ENCODE measurements at places on chromosomes 5 and 9.

DNA sequence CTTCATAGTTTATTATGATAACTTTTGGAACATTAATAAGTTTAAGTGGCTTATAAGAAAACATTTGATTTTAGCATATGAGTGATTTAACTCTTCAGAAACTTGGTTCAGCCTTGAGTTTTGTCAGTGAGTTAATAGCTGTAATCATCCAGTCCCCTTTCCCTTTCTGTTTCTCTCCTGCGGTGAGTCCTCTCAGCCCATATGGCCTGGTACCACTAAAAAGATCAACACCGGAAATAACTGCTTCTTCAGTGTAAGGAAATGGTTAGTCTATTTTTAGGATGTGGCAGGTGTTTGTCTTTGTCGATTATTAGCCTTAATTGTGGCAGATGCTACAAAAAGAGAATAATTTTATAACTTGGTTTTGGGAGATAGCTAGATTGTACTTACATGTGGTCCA is 120.2 kb upstream of the GRHPR start:
- no peak for DNase-seq

- DNase-seq, result no peak
These were observed 47.4 kb downstream of the ADAM19 start for GRCh38 chr5:157528036-157528632.

DNA sequence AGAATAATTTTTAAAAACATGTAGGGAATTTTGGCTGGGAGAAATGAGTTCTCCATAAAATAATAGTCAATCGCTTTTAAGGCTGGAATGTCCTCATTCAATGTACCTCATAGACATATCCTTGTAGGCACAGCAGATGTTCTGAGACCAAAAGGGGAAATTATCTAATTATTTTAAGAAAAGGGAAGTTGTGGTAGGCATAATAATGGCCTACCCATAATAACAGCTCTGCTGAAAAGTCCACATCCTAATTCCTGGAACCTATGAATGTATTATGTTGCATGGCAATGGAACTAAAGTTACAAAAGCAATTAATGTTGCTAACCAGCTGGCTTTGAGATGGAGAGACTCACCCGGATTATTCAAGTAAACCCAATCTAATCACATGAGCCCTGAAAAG is 216.1 kb downstream of the TRIM36 start:
- DNase-seq, result no peak

- DNase-seq, result no peak
These were observed 1486.8 kb upstream of the C9orf72 start for GRCh38 chr9:29060041-29060440.

- no peak for DNase-seq
These were observed 103.2 kb downstream of the MED27 start for GRCh38 chr9:131976157-131977108.

- DNase-seq, result no peak
These were observed 1.1 kb downstream of the CRB2 start for GRCh38 chr9:123356851-123357742.

DNA sequence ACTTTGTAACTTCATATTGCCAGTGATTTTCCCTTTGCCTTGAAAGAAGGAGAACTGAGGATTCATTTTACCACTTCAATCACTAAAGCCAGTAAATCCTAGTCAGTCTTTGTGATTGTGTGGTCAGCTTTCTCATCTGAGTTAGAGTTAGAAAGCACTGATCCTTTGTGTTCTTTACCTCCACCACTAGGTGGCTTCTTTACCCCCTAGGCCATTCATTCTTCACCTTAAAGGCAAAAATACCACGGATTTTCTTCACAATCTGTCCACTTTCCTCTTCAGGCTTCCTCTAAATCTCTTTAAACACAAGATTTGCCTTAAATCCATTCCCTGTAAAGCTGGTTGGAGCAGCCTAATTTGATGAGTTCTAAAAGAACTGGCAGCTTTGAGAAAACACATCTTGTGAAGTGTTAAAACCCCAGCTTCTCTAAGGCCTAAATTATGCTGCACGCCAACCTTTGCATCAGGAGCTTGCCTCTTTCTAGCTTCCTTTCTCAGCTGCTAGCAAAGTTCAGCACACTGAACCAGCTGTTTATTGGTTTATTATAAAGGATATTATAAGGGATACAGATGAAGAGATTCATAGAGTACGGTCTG is 20.4 kb downstream of the BDP1 start:
- no peak for DNase-seq

DNA sequence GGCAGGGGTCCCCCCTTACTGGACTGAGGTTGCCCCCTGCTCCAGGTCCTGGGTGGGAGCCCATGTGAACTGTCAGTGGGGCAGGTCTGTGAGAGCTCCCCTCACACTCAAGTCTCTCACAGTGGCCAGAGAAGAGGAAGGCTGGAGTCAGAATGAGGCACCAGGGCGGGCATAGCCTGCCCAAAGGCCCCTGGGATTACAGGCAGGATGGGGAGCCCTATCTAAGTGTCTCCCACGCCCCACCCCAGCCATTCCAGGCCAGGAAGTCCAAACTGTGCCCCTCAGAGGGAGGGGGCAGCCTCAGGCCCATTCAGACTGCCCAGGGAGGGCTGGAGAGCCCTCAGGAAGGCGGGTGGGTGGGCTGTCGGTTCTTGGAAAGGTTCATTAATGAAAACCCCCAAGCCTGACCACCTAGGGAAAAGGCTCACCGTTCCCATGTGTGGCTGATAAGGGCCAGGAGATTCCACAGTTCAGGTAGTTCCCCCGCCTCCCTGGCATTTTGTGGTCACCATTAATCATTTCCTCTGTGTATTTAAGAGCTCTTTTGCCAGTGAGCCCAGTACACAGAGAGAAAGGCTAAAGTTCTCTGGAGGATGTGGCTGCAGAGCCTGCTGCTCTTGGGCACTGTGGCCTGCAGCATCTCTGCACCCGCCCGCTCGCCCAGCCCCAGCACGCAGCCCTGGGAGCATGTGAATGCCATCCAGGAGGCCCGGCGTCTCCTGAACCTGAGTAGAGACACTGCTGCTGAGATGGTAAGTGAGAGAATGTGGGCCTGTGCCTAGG is at the start of gene CSF2:
CSF2 (plus strand) TSS at position 559 of the 783 bp plus-strand sequence; CDS start at position 594, 35 bp downstream.
- DNase-seq, result no peak

GRCh38 chr5:150672237-150672883 is 11.3 kb downstream of the MYOZ3 start:
- no peak for DNase-seq

GRCh38 chr9:69971643-69972449 is 71.8 kb upstream of the MAMDC2 start:
- peak; percentile 9 for DNase-seq

DNA sequence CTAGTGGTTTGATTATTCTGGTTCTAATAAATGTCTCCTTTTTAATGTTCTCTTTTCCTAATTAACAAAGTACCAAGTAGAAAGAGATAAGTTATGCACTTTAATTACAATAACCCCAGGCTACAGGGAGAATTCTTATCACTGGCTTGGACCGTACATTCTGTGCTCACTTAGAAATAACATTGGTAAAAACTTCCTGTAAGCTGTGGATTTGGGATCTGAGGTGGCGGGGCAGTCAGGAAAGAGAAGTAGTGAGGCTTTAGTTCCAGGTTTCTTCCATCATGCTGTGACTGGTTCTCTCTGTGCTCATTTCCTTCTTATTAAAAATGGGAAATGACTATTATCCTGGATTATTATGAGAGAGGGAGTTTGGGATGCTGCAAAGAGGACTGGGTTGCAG is 142.0 kb downstream of the EGFLAM start:
- no peak for DNase-seq

GRCh38 chr9:107810461-107810961 is 320.9 kb upstream of the KLF4 start:
- no peak for DNase-seq

DNA sequence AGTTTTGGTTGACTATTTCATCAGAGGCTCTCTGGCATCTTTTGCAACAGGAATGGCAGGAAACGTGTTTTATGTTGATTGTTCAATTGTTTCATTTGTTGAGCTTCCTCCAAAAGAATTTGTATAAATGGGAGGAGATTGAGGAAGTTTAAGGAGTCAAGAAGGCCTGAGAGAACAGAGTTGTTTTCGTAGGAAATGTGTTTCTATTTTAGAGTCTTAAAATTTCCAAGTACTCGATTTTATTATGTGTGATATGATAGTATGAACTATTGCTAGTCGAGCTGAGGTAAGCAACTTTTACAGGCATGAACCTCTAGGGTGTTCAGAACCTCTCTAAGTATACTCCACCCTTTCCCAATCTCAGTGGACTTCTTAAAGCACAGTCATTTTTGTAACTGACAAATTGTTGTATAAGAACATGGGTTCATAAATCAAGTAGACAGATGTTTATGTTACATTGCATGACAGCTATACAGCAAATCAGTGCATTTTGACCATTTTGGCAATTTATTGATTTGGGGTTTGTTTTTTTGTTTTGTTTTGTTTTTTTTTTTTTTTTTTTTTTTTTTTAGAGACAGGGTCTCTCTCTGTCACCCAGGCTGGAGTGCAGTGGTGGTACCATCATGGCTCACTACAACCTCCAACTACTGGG is 47.4 kb downstream of the POLK start:
- DNase-seq, result no peak

DNA sequence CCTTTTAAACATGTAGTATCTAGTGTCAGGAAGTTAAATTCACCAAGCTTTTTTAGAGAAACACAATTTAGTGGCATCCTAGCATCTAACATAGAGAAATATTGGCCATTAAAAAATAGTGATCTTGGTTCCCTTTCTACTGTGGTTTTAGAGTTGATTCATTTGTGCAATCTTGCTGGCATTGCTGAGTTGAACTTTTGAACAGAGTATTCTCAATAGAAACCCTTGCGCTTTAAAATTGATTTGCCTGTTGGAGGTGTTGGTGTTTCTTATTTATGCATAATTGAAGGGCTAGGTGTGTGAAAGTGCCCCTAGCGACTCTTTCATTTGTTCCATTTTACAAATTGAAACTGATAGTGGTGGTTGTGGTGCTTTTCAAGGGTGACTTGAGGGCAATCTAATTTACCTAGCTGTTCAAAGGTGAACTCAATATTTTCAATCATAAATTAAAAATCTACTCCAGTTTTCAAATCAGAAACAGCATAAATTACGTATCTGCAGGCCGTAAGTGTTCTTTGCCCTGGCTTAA is 73.0 kb upstream of the MPDZ start:
- DNase-seq, result no peak

- DNase-seq, result no peak
These were observed 51.4 kb downstream of the EXD3 start for GRCh38 chr9:137371521-137371941.
